ENCODE measurements at places on chromosomes 12 and 14. TPM values are rescaled to one million over a fixed set of nuclear protein-coding genes. Genes with fewer than 3 reads are reported as not detected.

DNA sequence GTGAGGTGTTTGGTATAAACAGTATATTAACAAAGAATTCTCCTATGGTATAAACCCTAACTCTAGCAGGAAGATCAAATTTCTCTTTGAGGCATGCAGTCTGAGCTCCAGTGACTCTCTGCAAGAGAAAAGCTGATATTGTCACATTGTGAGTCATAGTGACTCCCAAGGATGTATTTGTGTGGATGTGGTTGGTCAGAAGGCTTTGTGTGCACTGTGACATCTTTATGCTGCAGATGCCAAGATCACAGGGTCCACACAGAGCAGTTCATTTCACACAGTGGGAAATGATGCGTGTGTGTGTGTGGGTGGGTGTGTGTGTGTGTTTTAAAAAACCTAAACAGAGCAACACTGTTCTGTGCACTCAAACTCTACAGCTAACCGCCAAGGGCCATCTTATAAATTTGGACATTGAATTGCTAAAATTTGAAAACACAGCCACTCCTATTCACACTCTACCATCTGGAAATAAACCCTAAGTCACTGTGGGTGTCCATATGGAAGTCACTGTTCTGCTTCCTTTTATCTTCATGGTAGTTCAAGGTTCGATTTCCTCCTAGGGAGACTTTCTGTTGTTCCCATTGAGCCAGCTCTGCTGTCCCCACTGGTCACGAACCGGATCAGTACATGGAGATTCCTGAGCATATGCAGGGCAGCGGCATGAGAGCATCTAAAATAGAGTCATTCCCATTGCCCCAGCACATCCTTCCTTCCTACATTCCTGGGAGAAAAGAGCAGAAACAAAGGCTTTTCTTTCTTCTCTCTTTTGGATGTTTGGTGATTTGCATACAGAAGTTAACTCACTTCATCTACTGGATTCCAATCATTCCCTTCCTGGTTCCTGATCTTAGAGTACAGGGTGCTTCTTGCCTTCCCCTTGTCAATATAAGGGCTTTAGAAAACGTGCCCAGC is 727.6 kb downstream of the DIO2 start:
- DNase-seq: no peak

DNA sequence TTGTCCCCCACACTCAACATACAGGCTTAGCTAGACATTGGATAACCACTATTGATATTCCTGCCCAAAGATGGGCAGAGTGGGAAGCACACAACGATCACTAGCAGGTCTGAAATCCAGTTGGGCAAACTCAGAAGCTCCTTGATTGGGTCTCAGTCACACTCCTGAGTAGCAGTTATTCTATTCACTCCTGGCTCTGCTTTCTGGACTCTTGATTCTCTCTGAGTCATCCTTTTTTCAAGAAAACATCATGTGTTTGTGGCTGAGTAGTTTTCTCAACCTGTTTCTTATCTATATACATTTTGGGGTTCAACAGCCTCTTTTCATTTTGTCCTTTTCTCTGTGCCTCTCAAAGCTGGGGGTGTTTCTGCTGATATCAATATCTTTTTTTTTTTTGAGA is 46.0 kb upstream of the MANSC4 start:
- no peak for DNase-seq

Gene ERH
- polyA plus RNA-seq: 49.2 TPM

Gene SPIC
- 1.2 TPM for polyA plus RNA-seq

- no peak for DNase-seq
Observed at GRCh38 chr14:51248016-51248987, 8.3 kb downstream of the TMX1 start.

All from liver (tissue), 10 donors.